ENCODE measurements at places on chromosomes 7 and 10.
A peak's percentile ranks its signal among the peaks of the same experiment; 100 is the strongest.

DNA sequence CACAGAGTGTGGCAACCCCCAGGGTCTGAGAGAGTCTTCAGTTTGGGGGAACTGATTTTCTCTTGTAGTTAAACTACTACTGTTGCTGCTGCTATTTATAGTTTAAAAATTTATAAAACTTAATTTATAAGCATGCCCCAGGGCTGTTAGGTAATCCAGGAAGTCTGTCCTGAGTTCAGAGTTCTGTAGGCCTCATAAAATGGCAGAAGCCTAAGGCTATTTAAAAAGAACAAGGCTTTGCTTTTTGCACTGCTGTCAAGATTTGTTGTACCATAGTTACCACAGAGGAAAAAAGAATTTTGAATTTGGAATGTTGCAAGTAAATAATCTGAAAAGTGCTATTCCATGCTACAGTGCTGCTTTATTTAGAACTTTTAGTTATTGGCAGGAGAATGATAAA lies 66.1 kb downstream of the AGK start:
- DNase-seq = no peak

- no peak for DNase-seq
Measured at GRCh38 chr7:148561099-148561498, 29.5 kb upstream of the C7orf33 start.

GRCh38 chr7:56079450-56080185 lies 13.1 kb downstream of the PHKG1 start:
- peak; percentile 94 for DNase-seq

DNA sequence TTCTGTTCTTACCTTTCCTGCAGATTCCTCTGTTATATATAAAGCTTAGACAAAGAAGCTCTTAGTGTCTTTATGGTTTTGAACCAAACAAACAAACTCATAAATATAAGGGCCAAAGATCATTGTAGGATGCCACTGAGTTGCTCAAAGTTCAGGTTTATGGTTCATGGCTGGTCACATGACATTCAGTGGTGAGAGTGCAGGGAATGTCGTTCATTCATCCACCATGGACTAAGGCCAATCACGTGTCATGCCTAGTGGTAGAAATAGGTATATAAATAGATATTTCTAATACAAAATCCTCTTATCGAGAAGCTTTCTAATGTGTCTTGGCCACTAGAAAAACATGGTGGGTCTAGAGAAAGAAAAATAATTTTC lies 119.4 kb downstream of the GATA3 start:
- DNase-seq = no peak

DNA sequence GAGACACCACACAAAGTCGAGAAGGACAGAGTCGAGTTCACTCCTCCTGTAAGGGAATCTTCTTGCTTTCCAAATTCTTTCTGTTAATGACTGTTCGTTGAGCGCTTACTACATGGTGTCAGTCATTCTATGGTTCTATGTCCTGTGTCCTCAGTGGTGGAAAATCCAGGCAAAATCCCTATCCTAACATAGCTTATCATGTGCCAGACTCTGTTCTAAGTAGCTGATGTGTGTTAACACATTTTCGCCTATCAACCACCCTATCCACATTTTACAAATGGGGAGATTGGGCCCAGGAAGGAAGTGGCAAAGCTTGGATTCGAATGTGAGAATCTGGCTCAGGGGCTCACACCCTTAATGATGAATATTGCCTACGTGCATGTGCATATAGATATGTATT lies 280.1 kb downstream of the GATA3 start:
- no peak for DNase-seq

DNA sequence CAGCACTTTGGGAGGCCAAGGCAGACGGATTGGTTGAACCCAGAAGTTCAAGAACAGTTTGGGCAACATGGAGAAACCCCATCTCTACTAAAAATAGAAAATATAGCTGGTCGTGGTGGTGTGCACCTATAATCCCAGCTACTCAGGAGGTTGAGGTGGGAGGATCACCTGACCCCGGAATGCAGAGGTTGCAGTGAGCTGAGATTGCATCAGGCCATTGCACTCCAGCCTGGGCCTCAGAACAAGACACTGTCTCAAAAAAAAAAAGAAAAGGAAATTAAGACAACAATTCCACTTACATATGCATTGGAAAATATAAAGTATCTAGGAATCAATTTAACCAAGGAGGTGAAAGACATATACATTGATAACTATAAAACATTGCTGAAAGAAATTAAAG lies 7.2 kb upstream of the OGDH start:
- no peak for DNase-seq
